ENCODE measurements at places on chromosomes 5 and 9.

- no peak for DNase-seq
These were observed 59.8 kb upstream of the RNU6ATAC start for GRCh38 chr9:134224127-134224526.

- no peak for DNase-seq
These were observed 12.1 kb downstream of the FEM1C start for GRCh38 chr5:115532517-115532916.

GRCh38 chr9:68791169-68791568 lies 86.1 kb downstream of the PIP5K1B start:
- no peak for DNase-seq

DNA sequence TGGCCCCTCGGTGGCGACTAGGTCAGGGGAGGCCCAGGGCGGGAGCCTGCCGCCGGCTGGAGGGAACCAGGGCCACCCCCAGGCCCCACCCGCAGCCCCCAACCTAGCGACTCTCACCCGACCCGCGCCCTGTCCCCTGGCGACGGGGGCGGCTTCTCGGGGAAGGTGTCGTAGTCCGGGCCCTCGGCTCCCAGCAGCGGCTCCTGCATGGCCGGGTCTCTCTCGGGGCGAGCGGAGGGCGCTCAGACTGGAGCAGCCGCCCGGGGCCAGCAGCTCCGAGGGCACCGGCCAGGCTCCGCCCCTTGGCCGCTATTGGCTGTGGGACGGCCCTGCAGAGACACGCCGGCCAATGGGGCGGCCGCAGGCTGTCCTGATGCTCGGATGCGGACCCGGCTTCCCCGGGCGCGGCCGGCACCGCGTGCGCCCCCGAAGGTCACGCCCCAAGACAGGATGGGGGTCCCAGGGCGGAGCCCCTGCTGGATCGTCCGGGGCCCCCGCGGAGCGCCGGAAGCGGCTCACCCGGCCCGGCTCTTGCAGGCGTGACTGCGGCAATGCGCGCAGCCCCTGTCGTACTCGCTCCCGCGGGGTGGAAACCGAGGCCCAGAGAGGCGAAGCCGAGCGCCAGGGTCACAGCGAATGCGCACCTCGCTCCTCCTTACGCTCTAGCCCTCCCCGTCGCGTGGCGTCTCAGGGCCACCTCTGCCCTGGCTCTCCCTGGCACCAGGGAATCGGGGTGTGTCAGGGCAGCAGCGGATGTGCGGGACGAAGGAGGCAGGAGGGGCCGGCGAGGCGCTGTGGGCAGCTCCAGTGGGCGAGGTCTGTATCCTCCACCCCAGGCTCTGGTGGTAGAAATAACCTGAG lies at the start of gene SLC2A6:
SLC2A6 (minus strand) TSS at position 249 of the 861 bp plus-strand sequence; CDS start at position 209, 40 bp downstream.
- DNase-seq: peak; percentile 66

DNA sequence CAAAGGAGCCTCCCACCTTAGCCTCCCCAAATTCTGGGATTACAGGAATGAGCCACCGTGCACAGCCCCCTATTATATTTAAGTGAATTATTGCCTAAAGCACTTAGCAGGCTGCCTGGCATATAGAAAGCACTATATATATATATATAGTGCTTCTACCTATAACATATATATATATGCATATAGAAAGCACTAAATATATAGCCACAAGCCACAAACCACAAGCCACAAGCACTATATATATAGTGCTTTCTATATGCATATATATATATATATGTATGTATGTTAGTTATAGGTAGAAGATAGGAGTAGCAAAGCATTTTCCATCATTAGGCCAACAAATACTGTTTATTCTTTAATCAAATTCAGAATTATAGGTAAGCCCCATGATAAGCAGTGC lies 185.8 kb downstream of the CWC27 start:
- no peak for DNase-seq

DNA sequence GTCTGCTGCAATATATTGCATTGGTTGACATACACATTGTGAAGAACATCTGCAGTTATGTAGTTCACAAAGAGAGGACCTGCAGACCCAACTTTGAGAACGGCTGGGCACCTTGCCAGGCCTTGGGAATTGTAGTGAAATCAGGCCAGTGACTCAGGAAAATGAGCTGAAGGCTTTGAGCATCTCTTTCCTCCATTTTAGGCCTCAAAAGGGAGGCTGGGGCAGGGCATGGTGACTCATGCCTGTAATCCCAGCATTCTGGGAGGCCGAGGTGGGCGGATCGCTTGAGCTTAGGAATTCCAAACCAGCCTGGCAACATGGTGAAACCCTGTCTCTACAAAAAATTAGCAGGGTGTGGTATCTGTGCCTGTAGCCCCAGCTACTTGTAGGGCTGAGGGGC lies 1.4 kb upstream of the IPPK start:
- DNase-seq: no peak

GRCh38 chr9:108211411-108211955 lies 644.3 kb downstream of the ACTL7B start:
- no peak for DNase-seq

DNA sequence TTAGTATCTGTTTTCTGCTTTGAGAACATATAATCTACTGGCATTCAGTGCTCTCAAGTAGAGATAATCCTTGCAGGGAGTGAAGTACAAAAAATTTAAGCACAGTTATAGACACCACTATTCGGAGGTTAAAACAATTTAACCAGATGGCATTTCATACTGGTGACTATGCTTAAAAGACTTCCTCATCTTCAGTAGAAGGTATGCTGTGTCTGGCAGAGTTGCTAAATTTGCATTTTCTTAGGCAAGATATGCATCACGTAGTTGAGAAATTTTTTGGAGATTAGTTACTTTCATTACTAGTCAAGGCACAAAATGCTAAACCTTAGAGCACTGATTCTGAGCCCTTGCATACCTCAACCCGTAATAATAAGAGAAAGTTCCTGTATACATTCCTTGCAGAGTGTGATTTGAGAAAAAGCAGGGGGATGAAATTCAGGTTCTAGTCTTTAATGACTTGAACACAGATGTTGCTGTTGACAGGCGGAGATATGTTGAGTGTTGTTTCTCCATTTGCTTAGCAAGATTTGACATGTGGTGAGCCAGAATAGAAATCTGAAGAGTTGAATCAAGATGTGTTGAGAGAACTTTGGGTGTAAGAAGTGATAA lies 70.8 kb upstream of the STARD4 start:
- DNase-seq: no peak

DNA sequence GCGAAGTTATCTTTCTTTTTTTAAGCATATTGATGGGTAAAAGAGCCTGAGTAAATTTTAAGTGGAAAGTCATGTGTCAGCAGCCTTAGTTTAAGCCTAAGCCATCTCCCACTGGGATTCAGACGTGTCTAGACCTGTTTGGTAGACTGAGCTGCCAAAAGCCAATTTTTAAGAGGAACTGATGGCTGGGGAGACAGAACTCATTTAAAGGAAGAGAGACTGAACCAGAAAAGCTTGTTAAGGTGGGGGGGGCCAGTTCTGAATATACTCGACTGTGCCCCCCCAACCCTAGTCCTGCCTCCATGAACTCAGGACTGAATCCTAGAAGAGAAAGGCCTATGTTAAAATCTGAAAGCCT lies 58.3 kb upstream of the PLPP1 start:
- DNase-seq: no peak

DNA sequence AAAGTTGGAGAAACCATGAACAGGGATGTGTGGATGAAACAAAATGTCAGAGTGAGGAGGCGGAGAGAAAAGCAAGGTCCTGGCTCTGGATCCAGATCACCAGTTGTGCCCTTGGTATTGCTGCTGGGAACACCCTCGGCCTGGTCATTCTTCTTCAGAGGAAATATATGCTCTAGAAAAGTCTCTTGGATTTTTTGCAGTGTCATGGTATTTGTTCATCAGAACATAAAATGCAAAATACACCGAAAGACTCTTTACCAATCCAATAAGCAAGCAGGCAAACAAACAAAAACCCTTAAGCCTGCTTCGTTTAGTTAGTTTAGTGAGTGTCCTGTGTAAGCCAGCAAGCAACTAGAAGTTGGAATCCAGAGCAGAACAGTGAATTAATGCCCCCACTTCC lies 88.7 kb upstream of the CDH6 start:
- no peak for DNase-seq

DNA sequence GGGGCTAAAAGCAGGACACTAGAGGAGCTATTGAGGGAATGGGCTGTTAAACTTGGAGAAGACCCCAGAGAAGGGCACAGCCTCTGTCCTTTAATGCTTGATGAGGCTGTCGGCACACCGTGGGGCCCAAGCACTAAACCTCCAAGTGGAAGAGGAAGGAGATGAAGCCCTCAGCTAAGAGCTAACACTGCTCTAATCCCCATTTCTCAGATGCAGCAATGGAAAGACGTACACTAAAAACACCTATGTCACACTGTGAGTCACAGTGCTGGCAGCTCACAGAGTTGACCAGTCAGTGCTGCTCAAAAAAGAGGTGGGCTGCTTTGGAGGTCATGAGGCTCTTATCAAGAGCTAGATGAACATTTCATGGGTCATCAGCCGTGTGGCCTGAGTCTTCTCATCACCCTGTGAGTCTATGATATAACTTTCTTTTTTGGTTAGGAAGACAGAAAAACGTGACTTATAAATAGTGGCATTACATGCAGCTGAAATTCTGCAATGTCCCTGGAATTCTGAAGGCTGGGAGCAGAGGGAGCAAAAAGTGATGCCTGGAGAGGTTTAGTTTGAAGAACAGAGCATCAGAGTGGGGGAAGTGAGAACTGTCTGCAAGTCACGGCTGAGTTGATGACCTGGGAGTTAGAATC lies 21.5 kb downstream of the TNFSF8 start:
- DNase-seq: no peak

DNA sequence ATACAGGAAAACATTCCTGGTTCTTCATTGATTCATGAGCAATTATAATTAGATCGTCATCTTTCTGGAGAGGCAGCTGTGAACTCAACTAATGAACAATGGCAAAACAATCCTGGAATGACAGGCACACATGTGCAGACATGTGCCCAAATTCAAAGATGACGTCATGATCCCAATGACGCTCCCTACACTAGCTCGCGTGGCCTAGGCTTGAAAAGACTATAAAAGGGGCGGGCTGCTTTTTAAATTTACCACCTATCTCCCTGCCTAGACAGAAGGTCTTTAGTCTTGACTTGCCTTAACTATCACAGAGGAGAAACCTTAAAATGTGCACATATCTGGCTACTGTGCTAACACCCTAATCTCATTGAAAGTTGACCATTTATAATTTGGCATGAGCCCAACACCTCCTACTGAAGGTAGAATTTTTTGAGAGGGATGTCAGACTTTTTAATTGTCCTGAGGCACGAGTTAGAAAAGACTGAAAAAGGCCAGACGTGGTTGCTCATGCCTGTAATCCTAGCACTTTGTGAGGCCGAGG lies 88.2 kb downstream of the PRRT1B start:
- DNase-seq: no peak

DNA sequence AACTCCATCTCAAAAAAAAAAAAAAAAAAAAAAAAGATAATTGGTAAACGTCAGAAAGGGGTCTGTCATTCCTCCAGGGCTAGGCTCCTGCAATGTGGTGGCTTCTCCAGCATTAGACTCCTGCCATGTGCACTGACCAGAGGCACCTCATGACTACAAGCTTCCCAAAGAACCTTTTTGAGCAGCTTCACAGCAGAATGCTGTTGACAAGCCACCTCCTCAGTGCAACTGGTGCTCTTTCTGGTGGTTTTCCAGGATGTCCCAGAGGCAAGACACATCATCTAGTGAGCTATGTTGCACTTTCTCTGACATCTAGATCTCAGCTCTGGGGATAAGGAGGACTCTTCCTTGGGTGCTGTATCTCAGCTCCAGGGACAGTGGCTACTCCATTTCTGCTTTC lies 11.6 kb downstream of the RPL37 start:
- no peak for DNase-seq

- no peak for DNase-seq
These were observed 110.5 kb upstream of the CDKN2B start for GRCh38 chr9:22119522-22120158.

DNA sequence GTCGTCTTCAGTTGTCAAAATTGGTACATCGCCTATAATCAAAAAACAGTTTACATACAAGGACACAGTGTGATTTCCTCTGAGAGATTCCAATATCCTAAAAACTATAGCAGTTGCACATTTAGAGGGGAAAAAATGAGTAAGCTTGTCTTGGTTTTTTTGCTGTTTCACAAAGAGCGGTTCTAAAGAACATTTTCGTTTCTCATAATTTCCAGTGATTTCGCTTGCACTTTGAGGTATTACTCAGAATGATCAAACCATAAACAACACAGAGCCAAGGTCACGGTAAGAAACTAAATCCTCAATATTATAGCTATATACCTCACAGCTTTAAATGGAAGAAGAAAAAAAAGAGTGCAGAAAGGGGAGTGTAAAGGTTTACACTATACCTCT lies 861 bp downstream of the MTX3 start:
- no peak for DNase-seq

GRCh38 chr9:110579862-110580219 lies 300 bp upstream of the SVEP1 start:
- no peak for DNase-seq

GRCh38 chr9:125924351-125924750 lies 177.2 kb downstream of the PBX3 start:
- DNase-seq: no peak

DNA sequence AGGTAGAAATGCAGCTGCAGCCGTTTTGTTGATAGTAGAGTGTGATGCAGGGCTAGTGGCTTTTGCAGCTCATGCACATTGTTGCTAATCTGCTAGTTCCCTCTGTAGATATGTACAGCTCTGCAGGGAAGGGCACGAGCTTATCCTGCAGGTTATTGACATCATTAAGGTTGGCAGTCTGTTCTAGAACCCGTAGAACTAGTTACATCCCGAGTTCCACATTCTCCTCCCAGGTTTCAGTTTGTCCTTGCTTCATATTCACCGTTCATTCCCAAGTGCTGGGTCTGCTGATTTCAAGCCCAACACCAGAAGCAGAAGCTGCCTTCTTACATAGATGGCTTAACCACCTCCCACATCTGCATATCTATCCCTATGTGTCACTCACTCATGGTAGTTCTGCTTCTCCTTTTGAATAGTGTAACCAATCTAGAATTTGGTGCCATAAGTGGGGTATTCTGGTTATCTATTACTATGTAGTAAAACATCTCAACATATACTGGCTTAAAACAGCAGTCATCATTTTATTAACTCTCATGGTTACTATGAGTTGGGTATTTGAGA lies 38.1 kb downstream of the CRHBP start:
- DNase-seq: no peak

DNA sequence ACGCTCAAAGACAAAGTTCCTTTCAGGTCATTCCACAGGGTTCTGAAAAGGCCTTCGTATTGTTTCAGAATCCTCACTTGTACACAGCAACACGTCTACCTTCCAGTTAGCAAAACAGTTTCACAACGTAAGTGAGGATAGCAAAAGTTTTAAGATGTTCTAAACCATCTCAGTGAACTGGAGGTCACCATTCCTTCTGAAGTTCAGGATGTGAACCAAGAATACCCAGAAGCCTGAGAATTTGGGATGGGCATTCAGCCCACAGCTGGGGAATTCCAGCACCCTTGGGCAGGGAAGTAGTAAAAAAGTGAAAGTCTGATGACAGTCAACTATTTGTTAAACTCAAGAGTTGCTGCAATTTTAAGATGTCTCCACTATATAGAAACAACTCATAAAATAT lies 224.5 kb downstream of the BNC2 start:
- DNase-seq: no peak

- DNase-seq: no peak
These were observed 1.5 kb upstream of the TGFBI start for GRCh38 chr5:136027311-136027710.

GRCh38 chr9:124291801-124292396 lies 34.1 kb downstream of the NEK6 start:
- DNase-seq: no peak

Data from stimulated activated CD4-positive, alpha-beta T cell treated with anti-CD3 and anti-CD28 coated beads, Interleukin-2, amount 100 ng/mL, for 4 hours (primary cell).